Hypothalamus (tissue), 51 donors: ENCODE measurements at places on chromosomes 11 and 22.

GRCh38 chr11:10328314-10329098, 23.6 kb downstream of the ADM start:
- DNase-seq: no peak

- no peak for DNase-seq
These were observed 25.4 kb downstream of the CNTF start for GRCh38 chr11:58647866-58648265.

DNA sequence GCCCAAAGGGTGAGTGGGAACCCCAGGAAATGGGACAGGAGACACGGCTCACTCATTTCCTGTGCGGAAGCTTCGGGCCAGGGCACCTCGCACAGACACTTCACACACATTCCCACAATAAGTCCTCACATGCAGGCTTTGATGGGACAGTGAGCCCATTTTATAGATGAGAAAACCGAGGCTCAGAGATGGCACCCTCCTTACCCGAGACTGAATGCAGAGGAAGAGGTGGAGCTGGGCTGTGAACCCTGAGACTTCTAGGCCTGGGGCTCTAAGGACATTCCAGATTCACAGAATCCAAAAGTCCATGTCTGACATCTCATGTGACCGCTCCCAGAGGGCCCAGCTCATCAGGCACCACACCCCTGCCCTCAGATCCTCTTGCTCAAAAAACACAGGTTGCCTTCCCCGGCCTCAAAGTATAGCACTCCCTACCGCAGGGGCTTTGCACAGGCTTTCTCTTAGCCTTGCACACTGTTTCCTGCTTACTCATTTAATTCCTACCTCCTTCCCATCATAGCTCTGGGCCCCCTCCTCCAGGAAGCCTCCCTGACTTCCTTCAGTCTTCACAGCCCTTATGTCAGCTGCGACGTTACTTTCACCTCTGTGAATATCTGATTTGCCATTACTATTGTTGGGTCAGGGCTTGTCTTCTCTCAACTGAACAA, 57.1 kb upstream of the TCF20 start:
- no peak for DNase-seq

DNA sequence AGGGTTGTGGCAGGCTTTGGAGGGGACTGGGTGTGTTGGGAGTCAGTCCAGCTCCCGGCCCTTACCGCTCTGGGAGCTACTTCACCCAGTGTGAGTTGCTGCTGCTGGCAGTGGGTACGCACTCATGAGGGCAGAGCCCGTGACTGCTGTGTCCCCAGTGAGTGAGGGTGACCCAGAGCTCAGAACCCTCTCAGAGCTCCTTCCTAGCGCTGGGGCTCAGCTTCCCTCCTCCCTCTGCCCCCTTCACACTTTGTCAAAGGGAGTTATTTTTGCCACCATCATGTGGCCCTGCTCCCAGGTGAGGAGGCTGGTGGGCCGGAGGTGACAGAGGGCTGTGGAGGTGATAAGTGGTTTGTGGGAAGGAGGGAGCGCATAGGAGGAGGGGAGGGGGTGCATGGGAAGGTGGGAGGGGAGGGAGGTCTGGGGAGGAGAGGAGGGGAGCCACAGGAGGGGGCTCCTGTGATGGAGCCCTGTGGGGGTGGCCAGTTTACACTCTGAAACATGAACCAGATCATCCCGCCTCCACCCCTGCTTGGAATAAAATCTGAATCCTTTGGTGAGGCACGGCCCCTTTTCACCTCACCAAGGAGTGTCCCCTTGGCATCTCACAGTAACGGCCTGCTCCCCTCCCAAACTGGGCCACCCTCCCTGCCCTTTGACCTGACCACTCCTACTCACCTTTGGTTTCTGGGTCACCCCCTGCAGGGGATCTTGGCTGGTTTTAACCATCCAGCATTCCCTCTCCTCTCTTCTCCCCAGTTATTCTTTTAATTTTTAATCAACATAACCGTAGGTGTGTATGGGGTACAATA, 9.9 kb downstream of the NDUFV1 start:
- no peak for DNase-seq

DNA sequence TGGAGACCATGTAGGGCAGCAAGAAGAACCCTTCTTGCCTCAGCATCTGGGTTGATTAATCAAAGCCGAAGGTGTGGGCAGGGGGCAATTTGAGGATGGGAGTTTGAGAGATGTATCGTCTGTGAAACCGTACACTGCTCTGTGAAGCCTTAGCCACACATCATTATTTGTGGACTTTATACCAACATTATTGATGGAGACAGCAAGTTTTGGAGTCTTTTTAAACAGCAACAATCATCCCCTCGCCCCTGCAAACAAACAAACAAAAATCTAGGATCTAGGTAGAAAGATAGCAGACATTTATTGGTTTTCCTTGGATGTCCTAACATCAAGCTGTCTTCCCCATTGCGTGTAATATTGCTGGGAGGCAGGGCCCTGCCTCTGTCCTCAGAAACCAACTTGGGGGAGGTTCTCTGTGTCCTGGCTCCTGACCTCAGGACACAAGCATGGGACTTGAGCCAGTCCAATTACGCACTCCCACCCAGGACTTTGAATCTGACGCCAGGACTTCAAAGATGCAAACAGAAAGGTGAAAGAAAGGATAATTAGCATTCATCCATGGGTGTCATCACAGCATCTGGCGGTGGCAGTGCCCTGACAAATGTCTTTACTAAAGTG, 61.6 kb upstream of the PLET1 start:
- no peak for DNase-seq

DNA sequence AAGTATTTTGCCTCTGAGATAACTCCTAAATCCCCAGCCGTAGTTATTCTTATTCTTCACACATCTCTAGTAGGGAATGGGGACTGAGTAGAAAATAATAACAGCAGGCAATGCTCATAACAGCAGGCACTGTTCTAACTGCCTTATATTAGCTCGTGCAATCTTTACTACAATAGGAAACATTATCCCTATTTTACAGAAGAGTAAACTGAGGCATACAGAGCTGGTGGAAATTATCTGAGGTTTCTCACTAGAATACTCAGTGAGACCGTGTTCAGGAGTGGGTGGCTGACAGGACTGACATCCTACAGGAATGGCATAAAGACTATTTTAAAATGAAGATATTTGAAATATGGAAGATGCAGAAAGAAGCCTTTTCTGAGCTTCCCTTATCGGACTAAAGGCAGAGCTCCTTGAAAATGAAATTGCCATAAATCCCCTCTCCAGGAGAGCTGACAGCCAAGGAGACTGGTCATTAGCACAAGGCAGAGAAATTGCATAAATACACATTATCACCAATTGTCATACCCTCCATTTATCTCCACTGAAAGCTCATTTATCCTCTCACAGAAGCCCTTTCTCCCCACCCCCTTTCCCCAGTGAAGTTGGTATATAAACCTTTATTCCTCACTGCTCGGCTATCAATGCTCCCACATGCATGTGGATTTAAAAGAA, 93.9 kb downstream of the RASSF10 start:
- no peak for DNase-seq

- DNase-seq: peak; percentile 5
These were observed 29.0 kb upstream of the API5 start for GRCh38 chr11:43282607-43283440.

GRCh38 chr11:111418436-111418787, 39.3 kb upstream of the POU2AF1 start:
- DNase-seq: no peak

DNA sequence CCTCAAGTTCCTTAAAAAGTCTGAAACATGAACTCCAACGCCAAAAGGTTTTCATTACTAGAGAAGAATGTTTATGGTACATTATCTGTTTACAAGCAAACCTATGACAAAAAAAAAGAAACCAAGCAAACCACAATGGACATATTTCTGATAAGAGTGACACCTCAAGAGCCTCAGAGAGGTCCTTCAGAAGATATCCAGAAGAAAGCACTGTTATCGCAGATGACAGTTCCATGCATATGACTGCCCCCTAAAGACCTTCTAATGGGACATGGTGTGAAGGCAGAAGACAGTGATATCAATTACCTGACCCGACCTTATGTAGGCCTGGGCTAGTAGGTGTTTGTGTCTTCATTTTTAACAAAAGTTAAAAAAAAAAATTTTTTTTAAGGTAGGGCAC, 3.1 kb downstream of the HDHD5 start:
- no peak for DNase-seq

GRCh38 chr22:19056951-19057401, 65.2 kb downstream of the DGCR2 start:
- no peak for DNase-seq

DNA sequence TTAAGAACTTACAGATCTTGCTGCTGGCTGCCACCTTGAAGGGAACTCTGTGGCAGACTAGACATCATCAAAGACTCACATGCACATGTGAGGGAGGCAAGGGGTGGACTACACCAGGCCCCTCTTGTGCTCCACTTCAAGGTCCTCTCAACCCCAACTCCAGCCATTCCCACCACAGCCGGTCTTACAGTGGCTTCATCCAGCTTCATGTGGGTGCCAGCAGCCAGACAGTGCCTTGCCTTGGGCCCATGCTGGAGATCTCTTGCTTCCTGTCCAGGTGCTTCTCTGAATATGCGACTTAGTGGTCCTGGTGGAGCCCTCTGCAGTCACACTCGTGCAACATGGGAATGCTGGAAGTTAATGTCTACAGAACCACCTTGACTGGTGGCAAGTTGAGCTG, 44.6 kb upstream of the WNT7B start:
- no peak for DNase-seq

GRCh38 chr11:119188887-119189286, 3.6 kb downstream of the NHERF4 start:
- DNase-seq: no peak

DNA sequence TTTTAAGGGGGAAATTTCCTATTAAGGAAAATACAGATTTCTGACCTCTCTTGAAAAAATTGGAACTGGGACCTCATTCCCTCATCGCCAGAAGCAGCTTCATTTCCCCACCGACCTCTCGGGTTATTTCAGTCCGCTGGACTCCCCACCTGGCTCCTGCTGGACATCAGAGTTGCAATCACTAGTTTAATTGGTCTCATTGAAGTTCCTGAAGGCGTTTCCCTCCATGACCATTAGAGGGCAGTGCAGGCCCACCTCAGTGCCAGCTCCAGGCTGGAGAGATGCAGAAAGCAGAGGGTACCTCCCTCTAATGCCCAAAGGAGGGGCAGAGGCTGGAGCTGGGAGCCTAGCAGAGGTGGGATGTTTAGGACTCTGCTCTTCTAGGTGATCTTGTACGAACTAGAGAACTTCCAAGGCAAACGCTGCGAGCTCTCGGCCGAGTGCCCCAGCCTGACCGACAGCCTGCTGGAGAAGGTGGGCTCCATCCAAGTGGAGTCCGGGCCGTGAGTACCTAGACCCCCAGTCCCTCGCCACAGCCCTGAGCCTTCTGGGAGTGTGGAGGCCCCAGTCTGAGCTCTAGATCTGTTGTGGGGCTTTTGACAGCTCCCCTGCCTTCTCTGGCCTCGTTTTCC, 2.7 kb downstream of the CRYBB3 start:
- peak; percentile 3 for DNase-seq

GRCh38 chr11:107675902-107676301, 36.0 kb downstream of the SLN start:
- no peak for DNase-seq

DNA sequence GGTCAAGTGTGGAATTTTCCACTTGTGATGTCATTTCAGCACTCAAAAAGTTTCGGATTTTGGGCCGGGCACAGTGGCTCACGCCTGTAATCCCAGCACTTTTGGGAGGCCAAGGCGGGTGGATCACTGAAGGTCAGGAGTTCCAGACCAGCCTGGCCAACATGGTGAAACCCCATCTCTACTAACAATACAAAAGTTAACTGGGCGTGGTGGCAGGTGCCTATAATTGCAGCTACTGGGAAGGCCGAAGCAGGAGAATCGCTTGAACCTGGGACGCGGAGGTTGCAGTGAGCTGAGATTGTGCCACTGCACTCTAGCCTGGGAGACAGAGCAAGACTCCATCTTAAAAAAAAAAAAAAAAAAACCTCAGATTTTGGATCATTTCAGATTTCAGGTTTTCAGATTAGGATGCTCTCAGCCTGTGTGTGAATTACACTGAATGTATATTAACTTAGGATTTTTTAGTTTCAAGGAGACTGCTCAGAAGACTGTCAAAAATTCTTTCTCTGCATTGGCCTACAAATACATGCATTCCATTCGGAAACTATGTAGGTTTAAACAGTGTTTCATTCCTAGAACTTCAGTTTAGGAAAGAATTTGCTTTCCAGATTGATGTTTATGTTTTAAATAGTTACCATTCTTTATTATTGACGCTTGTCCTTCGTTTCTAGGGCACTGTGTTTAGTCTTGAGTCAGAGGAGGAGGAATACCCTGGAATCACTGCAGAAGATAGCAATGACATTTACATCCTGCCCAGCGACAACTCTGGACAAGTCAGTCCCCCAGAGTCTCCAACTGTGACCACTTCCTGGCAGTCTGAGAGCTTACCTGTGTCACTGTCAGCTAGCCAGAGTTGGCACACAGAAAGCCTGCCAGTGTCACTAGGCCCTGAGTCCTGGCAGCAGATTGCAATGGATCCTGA, 48.0 kb downstream of the BID start:
- no peak for DNase-seq

DNA sequence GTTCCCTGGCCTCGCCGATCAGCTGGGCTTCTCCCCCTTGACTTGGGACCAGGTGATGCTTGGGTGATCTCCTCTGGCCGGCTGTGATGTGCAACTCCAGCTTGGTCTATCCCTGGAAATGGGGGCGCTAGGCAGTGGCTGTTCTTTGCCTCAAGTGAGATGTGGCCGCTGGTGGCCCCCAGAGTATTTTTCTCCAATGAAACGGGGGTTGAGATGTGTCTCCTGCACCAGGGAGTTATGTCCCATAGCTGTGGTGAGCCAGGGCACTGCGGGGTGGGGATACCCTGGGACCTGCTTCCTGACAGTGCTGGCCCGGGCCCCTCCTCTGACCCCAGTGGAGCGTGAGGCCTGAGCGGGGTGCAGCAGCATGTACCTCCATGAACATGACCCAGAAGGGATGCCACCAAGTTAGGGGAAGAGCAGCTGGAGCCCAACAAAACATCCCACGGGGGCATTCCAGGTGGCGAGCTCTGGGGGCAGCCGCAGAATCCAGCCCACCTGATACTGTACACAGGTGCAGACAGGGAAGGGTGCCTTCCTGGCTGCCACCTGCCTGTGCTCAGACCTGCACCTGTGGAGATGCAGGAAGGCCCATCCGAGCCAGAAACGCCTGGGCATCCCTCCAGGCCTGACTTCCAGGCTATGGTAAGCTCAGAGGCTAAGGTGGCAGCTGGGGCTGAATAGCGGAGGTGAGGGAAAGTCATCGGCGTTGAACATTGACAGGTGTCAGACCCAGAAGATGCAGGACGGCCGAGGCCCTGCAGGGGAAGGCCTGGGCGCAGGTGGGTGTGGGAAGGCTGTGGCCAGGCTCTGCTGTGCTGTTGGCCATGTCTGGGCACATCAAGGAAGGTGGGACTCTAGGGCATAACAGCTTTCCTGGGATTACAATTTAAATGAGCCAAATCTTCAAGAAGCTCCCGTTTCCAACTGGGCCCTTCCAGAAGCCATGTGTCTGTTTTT, 97.3 kb downstream of the CTTN start:
- DNase-seq: no peak

- no peak for DNase-seq
These were observed 11.3 kb upstream of the QSER1 start for GRCh38 chr11:32881286-32881685.
